ENCODE measurements at places on chromosomes 3 and 15.

DNA sequence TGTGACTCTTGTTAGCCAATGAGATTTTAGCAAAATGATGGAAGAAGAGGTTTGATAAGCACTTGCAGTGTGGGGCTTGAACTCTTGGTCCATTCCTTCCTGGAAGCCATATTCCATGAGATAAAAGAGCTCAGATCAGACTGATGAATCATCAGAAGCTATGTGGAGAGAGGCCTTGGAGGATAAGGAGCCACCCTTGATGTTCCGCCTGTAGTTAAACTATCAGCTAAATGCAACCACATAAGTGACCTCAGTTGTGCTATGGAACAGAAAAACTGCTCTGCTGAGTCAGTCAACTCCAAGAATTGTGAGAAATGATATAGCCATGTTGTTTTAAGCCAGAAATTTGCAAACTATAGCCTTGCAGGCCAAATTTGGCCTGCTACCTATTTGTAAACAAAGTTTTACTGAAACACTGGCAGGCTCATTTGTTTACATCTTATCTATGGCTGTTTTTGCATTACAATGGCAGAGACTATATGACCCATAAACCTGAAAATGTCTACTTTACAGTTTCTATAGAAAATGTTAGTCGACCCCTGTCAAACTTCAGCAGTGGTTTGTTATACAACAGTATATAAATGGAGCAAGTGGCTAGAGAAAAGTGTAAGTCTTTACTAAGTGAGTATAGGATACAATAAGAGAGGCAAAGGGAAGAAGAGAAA lies 27.6 kb upstream of the GAP43 start:
- DNase-seq = peak; percentile 27

GRCh38 chr3:183862610-183863009 lies 22.1 kb downstream of the PARL start:
- DNase-seq = no peak

DNA sequence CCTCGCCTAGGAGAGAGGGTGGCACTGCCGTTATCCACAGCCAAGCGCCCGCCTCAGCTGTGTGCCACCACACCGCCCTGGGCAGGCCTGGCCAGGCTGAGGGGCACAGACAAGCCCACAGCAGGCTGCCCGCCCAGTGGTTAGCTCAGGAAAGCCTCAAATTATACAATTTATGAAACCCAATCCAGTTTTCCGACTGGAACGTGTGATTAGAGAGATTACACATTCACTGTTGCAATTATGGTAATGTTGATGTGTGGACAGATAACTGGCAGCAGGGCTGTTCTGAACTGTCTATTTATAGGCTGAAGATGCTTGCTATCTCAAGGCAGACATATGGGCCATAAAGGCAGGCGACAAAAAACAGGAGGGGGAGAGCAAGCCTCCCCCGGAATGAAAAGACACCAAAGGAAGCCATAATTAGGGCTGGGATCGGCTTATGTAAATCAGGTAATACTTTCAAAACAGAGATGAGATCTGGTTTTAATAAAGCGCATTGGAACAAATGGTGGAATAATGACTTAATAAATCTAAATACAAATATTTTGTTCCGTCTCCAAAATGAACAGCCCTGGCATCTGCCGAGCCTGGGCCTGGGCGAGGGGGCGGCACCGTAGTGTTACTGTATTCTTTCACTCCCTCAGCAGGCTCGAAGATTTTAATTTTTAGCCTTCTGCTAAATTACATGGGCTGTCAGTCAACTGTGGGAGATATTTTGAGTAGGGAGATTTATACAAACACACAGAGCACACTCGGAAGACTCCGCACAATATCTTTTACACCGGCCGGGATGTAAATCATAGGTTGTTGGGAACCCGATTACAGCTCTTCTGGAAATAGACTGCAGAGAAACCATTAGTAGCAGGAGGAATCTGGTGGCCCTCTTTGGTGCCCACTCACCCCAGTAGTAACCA lies 103.1 kb upstream of the TLE3 start:
- no peak for DNase-seq

- no peak for DNase-seq
Measured at GRCh38 chr3:34150992-34151391, 352.6 kb downstream of the PDCD6IP start.

- DNase-seq = no peak
Measured at GRCh38 chr3:127755305-127755681, 67.0 kb downstream of the MGLL start.

- DNase-seq = no peak
Measured at GRCh38 chr15:93046120-93046519, 42.9 kb downstream of the RGMA start.
